Fibroblast of skin of left quadriceps (primary cell): ENCODE measurements at places on chromosomes 3 and 15.

DNA sequence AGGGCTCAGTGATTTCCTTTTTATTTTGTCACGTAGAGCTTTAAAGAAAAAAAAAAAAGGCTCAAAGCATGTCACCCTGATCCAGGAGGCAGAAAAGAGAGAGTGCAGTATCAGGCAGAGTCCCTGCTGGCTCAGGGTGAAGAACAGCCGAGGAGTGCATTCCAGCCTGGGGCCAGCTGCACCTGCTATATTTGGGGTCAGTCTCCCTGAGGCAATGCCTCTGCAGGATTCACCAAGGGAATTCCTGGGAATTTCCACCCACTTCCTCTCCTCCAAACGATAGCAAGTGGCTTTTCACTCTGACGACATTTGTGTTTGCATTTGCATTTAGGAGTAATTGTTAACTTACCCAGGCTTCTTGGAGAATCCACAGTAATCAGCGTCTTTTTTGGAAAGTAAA lies 202.9 kb upstream of the CTNNB1 start:
- no peak for DNase-seq

GRCh38 chr3:115693868-115694267 lies 70.6 kb downstream of the GAP43 start:
- DNase-seq: no peak

- no peak for DNase-seq
These were observed 142.6 kb downstream of the PLCL2 start for GRCh38 chr3:17027318-17027717.

DNA sequence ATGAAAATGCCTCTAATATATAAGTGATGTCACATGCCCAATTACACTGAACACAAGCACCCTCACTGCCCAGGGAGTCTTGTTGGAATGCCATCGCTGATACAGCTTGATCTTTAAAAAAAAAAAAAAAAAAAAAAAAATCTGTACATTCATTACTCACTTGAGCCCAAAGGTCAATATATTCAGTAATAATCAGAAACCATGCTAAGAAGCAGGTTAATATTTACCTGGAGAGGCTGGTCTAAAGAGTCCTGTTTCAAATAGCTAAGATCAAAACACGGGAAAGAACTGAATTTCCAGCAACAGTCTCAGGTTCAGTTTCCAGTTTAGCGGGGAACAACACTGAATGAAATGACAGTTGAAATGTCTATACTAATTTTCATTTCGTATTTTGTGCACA lies 109.9 kb downstream of the UACA start:
- no peak for DNase-seq

GRCh38 chr3:15405448-15406050 lies 21.8 kb downstream of the METTL6 start:
- peak; percentile 33 for DNase-seq

- no peak for DNase-seq
These were observed 78.2 kb downstream of the LINGO1 start for GRCh38 chr15:77554306-77555080.

- DNase-seq: no peak
These were observed 612 bp downstream of the C3orf38 start for GRCh38 chr3:88150371-88150770.

DNA sequence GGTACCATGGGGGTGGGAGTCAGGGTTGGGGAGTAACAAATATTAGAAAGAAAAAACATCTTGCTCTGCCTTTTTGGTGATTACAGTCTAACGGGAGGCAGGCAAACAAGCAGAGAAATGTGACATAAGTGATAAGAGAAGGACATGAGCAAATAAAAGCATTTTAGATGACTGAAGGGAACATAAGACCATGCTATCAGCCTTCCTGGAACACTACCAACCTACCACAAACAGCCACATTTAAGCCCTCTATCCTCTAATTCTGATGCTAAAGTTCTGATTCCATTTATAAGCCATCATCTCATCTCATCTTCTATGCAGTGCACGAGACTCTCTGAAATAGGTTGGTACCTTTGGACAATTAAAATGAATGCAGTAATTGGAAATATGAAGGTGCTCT lies 243.4 kb upstream of the P2RY1 start:
- no peak for DNase-seq

GRCh38 chr3:195403841-195404408 lies 38.9 kb downstream of the ACAP2 start:
- DNase-seq: no peak

DNA sequence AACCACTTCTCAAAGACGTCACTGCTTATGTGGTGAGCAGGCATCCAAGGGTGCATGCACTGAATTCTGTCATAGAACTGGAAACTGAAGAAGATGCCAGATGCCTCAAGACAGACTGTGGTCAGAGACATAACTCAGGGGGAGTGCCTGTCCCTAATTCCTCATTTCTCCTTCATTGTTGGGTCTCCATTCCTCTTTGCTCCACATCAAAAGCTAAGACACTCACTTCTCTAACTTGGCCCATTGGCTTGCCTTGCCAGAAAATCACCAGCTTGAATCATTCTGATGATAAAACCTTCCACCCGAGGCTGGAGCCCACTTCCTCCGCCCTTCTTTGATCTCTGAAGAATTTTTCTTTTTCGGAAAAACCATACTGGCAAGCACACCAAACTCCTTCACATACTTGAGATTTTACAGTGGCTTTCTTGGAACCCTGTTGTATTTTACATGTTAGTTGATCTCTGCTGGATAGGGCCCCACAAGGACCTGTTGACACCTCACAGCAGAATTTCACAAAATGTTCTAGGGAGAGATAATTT lies 69.9 kb downstream of the COL8A1 start:
- no peak for DNase-seq
